HT1080 (cell line): ENCODE measurements at places on chromosomes 6 and 20.
A peak's percentile ranks its signal among the peaks of the same experiment; 100 is the strongest.

GRCh38 chr20:60249436-60249835 is 291.2 kb downstream of the CDH26 start:
- DNase-seq: peak; percentile 99

- no peak for DNase-seq
Measured at GRCh38 chr6:105799056-105799455, 287.1 kb upstream of the PRDM1 start.

- peak; percentile 91 for DNase-seq
Measured at GRCh38 chr20:13525225-13525940, 113.3 kb downstream of the TASP1 start.

DNA sequence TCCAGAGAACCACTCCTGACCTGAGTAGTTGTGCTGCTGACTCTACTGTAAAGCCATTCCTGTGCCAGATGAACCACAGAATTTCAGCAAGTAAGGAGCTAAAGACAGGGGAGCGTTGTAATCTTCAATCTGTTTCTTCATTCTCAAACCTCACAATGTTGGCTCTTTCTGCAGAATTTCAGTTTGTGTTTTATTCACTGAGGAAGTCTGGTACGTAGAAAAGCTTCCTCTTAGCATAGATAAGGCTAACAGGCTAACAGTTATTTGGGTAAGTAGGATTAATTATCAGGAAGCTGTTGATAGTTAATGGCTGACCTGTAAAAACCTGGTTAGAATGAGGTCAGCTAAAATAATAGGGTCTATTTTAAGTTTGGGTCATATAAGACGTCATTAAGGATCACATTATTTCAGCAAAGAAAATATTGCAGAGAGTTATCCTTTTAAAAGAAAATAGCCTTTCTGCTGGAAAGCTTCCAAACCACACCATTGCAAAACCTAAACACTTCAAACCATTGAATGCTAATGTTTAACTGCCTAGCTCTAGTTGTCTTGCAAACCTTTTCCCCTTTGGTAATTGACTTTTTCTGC is 14.1 kb upstream of the TENT5A start:
- DNase-seq: peak; percentile 61

GRCh38 chr20:50572938-50573777 is 63.0 kb downstream of the PTPN1 start:
- DNase-seq: peak; percentile 86

DNA sequence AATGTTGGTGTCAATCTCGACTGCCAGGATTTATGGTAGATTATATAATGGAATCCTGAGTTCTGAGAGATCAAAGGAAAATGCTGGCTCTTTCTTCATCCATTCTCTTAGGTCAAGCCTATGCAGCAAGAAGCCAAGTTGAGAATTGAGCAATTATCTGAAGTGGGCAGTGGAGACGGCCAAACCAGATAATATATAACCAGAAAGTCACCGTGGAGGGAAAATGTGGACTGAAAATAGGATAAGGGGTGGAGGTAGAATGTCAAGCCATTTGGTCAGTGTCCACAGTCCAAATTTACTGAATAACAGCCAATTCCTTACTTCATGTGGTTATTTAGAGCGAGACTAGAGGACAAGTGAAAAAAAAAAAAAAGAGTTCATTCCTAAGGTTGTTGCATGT is 107.8 kb upstream of the ESR1 start:
- DNase-seq: no peak
